ENCODE measurements at places on chromosomes 4 and X.

DNA sequence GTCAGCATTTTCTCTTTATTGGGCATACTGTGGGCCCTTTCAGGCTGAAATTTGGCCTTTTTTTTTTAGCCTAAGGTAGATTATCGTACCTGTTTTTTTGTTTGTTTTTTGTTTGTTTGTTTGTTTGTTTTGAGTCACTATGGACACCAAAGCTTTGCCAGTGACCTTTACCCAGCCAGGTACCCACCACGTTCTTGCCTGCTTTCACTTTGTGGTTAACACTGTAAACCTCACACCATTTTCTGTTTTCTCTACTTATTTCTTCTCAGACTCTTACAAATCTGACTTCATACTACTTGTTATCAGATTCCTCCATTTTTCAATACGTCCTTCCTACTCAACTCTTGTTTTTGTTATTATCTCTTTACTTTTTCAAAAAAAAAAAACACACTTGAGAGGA is 81.5 kb downstream of the ZNF674 start:
- DNase-seq: no peak

- DNase-seq: no peak
Measured at GRCh38 chrX:31124536-31124935, 52.7 kb upstream of the FTHL17 start.

GRCh38 chr4:84498935-84499623 is at the start of gene NKX6-1:
TSS of gene NKX6-1 (minus strand) at chr4:84499292. CDS start at chr4:84498228, 1,064 bp downstream.
- DNase-seq: no peak

- DNase-seq: no peak
Measured at GRCh38 chr4:1562371-1562770, 121.7 kb downstream of the FAM53A start.

GRCh38 chrX:39877905-39878304 is 219.9 kb downstream of the BCOR start:
- no peak for DNase-seq

DNA sequence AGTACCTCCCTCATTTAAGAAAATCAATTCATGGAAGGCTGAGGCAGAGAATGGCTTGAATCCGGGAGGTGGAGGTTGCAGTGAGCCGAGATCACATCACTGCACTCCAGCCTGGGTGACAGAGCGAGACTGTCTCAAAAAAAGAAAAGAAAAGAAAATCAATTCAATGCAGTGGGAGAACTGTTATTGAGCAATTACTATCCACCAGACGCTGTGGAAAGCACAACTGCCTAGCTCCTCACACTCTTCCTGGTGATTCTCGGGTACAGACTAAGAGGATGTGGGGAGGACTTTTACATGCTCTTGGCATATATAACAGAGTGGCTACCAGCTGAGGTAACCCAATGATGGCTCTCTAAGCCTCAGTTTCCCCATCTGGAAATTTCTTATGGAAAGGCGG is 2.7 kb upstream of the TMSB4X start:
- no peak for DNase-seq

GRCh38 chrX:151789179-151789800 is 54.7 kb downstream of the CNGA2 start:
- DNase-seq: no peak

GRCh38 chr4:183395395-183395794 is 49.0 kb upstream of the CDKN2AIP start:
- DNase-seq: no peak

DNA sequence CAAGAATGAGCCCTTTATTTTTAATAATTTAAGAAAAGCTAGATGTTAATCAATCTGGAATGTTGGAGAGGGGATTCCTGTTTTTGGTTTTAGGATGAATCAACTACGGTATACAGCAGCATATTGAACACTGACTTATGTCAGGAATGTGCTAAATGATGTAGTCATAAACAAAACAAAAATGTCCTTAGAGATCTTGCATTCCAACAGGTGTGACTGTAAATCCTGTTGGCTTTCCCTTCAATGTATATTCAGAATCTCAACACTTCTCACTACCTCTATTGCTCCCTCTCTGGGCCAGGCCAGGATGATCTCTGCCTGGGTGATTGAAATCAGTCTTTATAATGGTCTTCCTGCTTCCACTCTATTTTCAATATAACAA is 37.8 kb upstream of the BDH2 start:
- no peak for DNase-seq

GRCh38 chr4:106366026-106366425 is 2.6 kb downstream of the GIMD1 start:
- no peak for DNase-seq

- no peak for DNase-seq
Measured at GRCh38 chr4:2103843-2104547, 44.9 kb downstream of the NAT8L start.

- no peak for DNase-seq
Measured at GRCh38 chr4:147430111-147430510, 50.8 kb upstream of the EDNRA start.

DNA sequence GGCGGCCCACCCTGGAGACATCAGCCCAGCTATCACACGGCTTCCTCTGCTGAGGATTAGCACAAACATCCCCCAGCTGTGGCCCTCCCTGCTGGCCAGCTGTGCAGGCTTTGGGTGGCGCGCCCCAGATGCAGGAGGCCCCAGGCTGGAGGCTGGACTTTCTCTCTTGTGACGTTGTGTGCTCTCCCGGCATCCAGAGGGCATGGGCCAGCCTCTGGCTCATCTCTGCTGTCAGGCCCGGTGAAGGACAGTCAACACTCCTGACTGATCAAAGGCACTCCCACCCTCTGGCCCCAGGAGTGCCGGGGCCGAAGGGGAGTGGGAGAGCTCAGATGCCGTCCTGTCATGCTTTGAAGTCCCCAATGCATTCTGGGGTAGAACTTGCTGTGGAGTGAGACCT is 29.9 kb upstream of the PJA1 start:
- DNase-seq: no peak

DNA sequence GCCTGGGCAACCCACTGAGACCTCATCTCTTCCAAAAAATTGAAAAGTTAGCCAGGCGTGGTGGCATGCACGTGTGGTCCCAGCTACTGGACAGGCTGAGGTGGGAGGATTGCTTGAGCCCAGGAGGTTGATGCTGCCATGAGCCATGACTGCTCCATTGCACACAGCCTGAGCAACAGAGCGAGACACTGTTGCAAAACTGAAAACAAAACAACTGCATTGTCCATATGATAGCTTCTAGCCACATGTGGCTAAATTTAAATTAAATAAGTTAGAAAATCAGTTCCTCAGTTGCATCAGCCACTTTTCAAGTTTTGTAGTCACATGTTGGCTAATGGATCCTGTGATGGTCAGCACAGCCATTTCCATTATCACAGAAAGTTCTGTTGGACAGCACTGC is 67.9 kb downstream of the GAB1 start:
- no peak for DNase-seq

DNA sequence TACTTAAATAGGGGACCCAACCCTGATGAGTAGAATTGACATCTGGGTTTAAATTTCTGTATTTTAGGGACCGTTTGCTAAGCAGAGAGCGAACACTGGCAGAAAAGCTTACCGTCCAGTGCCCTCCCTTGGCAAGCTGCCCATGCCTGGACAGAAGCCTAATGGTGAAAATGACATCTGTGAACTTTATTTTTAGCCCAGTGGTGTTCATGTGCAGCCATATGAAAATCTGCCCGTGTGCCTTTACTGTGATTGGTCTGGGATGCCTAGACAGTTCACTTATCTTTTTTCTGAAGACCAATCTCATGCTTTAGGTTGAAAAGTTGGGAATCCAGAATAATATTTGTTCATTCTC is 1.1 kb downstream of the STBD1 start:
- no peak for DNase-seq

- DNase-seq: no peak
Measured at GRCh38 chr4:86918539-86919072, 16.2 kb upstream of the AFF1 start.

GRCh38 chr4:40227284-40227683 is 30.5 kb downstream of the RHOH start:
- no peak for DNase-seq

GRCh38 chr4:146255874-146256273 is 41.5 kb downstream of the REELD1 start:
- DNase-seq: no peak

- DNase-seq: no peak
Measured at GRCh38 chr4:182022909-182023308, 220.3 kb upstream of the TENM3 start.

DNA sequence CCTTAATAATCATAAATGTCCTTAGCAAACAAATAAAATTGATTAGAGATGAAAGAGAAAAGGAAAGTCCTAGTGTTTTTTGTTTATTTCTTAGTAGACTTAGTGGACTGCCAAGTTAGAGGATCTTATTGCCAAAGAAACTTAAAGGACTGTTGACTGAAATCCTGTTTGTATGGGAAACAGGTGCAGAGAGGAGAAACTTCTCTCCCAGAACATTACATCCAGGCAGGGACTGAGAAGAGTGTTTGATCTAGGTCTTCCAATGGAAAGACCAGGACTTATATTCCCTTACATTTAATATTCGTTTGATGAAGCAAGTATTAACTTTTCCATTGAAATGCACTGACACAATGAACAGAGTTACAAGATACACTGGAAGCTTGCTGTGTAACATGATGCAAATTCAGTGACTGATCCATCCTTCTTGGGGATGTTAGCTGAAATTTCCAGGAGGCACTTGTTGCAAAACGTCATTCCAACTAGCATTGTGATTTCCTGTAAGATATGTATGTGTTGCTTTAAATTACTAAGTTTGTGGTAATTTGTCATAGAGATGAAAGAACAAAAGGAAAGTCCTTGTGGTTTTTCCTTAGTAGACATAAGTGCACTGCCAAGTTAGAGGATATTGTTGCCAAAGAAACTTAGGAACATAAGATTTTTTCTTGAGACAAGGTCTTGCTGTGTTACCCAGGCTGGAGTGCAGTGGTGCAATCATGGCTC is 505.6 kb downstream of the STIM2 start:
- DNase-seq: no peak

GRCh38 chr4:6874981-6875380 is 34.6 kb upstream of the TBC1D14 start:
- DNase-seq: no peak

DNA sequence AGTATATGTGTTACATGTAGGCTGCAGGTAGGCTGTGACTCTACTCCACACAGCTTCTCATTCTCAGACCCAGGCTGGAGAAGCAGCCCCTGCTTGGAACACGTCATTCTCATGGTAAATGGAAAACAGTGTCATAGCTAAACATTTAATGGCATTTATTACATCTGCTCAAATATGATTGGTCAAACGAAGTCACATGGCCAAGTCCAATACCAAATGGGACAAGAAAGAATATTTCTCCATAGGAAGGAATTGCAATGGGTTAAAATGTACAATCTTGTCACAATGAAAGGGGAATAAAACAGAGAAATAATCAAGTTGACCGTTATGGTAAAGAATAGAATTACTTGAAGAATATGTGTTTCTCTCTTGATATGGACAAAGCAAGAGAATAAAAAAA is 198.6 kb downstream of the ANAPC10 start:
- DNase-seq: no peak

DNA sequence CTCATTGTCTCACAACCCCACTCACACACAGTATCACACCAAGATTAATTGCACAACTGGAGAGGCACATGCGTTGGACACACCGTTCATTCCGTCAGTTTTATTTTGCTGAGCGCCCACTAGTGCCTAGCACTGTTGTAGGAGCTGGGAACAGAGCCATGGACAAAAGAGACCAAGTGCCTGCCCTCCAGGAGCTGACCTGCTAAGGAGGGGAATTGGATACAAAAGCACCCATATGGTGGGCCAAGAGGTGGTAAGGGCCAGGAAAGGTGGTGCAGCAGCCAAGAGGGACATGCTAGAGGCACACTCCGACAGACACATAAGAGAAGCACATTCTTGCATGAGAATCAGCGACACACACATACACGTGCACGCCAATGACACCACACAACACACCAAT is 705 bp upstream of the CRMP1 start:
- DNase-seq: no peak

DNA sequence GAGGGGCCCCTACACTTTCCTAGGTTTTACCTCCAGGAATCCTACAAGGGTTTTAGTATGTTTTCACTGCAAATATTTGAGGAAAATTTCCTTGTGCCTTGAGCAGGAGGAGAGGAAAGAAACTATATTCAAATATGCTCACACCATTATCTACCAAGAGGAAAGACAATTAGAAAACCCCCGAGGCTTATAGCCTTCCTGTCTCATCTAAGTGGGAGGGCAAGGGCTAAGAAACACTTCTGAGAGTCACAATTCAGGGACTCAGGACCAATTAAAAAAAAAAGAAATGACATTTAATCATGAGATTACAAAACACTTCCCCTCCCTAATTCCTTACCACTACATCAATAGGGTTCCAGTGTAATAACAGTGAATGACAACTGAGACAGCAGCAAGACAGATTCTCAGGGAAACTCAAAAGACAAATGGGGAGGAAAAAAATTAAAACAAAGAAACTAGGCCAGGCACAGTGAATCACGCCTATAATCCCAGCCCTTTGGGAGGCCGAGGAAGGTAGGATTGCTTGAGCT is 45.6 kb downstream of the ATRX start:
- no peak for DNase-seq

- DNase-seq: no peak
Measured at GRCh38 chr4:10761903-10762302, 77.3 kb upstream of the CLNK start.

DNA sequence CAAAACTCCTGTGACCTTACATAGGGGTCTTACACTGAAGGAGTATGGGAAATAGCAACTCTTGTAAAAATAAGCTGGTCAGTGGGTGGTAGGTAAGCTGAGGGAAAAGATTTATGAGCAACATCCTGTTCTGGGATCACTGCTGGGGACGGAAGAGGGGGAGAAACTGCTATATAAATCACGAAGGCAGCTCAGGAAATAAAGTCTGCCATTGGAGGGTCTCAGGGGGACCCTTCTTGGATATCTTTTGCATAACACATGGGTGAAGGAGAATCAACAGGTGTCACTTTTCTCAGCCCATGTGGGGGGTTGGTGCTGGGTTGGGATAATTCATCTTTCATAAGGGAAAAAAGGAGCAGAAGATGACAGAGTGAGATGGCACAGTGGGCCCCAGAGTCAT is 33.7 kb downstream of the AFF1 start:
- DNase-seq: no peak

DNA sequence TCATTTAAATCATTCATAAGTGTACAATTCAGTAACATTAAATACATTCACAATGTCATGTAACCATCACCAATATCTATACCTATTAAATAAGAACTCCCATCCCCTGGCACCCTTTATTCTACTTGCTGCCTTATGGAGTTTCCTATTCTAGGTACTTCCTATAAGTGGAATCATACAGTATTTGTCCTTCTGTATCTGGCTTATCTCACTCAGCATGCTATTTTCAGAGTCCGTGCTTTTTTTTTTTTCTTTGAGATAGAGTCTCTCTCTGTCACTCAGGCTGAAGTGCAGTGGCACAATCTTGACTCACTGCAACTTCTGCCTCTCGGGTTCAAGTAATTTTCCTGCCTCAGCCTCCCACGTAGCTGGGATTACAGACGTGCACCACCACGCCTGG is 67.9 kb upstream of the STOX2 start:
- DNase-seq: no peak

- DNase-seq: no peak
Measured at GRCh38 chr4:6516281-6516680, 43.9 kb upstream of the PPP2R2C start.

- DNase-seq: no peak
Measured at GRCh38 chrX:3699821-3700381, 13.5 kb downstream of the PRKX start.

Measured in cortex of kidney (tissue), 1 donor.